ENCODE measurements at places on chromosomes 5 and 9.

DNA sequence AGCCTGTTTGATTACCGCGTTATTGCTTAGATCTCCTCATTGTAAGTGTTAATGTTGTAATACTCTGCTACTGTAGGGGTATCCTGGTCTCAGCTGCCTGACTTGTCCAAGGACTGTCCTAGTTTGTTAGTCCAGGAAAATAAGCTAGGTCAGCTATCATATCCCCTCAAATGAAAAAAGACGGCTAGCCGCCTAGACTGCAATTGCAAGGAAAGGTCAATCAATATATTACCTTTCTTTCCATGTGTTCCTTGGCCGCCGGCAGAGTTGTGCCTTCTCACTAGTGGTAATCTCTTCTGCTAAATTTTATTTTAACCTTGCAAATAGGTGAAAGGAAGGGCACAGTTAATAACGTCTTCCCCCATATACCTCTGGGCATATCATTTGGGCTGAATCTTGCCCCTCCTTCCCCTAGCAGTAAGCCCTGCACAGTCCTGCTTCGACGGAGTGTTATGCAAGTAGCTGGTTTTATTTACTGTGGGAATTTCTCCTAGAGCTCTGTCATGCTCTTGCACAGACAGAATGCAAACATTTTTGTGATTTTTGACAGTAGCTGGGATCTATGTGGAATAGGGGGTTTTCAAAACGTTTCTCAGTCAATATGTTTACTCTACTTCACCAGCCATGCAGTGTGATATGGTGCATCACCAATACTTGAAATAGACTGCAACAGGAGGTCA lies 288.5 kb downstream of the MAST4 start:
- no peak for DNase-seq

DNA sequence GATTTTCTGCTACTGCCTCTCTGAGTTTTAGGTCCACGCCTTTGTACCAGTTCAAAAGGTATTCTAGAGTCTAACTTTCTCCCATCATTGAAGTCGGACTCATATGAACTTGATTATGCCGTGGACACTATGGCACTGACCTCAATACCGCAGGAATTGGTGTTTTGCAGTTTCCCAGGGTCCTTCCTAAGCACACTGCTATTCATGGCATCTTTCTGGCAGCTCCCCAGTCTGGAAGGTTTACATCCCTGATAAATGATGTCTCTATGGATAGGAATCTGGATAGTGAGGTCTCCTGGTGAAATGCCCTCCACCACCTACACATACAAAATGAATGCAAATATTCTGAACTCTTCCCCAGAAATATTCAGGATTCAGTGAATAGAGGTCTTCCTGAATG lies 422.2 kb downstream of the CTNND2 start:
- no peak for DNase-seq

- peak; percentile 86 for DNase-seq
These were observed 29.3 kb upstream of the MINAR2 start for GRCh38 chr5:129718471-129719090.

GRCh38 chr9:18208166-18209059 lies 265.5 kb upstream of the ADAMTSL1 start:
- DNase-seq = peak; percentile 34

GRCh38 chr5:1175801-1176472 lies 25.5 kb upstream of the SLC6A19 start:
- DNase-seq = no peak

- no peak for DNase-seq
These were observed 50.9 kb downstream of the MEGF9 start for GRCh38 chr9:120663380-120663779.

DNA sequence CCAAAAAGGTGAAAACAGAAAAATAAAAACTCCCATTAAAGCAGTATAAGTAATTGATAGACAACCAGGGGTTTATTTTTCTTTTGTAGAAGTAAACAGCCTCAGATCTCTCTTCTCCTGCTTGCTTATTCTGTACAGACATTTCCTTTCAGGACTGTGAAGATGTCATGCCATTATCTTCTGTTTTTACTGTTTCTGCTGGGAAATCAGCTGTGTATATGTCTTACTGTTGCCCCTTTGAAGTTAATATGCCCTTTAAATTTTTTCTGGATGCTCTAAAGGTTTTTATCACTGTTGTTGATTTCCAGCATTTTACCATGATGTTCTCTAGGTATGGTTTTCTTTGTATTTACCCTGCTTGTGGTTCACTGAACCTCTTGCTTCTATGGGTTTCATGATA lies 199.5 kb downstream of the NXNL2 start:
- no peak for DNase-seq

DNA sequence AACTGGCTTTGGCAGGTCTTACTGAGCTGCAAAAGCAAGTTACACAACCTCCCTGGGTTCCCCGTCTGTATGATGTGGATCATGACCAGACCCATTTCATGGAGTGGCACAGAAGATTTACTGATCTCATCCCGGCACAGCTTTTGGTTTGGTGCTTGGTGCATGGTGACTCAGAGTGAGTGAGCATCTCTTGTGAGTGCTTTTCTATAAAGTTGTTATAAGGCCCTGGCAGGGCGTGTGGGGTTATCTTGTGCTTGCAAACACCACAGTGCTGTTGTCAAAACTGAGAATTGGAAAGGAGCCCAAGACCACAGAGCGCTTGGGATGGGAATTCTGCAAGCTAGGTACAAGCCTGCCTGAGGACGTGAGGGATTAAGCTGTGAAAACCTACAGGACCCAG lies 425.2 kb downstream of the GADD45G start:
- no peak for DNase-seq

DNA sequence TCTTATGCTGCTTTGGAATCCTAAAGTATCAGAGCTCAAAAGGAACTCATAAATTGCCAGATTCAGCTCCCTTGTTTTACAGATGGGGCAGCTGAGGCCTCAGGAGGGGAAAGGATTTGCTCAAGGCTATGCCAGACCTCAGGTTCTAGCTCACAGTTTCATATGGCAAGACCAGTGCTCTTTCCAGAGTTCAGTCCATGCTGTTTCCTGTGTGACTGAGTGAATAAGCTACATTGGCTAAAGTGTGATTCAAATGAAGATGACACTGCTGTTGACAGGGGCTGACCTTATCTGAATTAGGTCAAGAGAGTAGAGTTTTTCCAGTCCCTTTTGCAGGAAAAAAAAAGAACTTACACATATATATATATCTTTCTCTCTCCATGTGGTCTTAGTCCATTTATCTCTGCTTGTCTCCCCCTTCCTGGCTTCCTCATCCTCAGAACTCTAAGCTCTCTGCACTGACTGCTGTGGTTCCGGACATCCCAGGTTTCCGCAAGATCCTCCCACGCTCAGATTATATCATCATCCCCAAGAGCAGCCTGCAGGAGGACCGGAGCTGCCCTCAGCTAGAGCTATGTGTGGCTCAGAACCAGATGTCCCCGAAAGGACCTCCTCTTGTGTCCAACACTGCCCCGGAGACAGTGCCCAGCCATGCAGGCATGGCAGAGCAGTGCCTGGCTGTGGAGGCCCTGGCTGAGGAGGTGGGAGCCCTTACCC lies 9.3 kb downstream of the HMGXB3 start:
- DNase-seq = no peak

GRCh38 chr9:93097511-93098201 lies 1.6 kb downstream of the CARD19 start:
- no peak for DNase-seq

- DNase-seq = no peak
These were observed 13.5 kb upstream of the BARX1 start for GRCh38 chr9:93968451-93969327.

DNA sequence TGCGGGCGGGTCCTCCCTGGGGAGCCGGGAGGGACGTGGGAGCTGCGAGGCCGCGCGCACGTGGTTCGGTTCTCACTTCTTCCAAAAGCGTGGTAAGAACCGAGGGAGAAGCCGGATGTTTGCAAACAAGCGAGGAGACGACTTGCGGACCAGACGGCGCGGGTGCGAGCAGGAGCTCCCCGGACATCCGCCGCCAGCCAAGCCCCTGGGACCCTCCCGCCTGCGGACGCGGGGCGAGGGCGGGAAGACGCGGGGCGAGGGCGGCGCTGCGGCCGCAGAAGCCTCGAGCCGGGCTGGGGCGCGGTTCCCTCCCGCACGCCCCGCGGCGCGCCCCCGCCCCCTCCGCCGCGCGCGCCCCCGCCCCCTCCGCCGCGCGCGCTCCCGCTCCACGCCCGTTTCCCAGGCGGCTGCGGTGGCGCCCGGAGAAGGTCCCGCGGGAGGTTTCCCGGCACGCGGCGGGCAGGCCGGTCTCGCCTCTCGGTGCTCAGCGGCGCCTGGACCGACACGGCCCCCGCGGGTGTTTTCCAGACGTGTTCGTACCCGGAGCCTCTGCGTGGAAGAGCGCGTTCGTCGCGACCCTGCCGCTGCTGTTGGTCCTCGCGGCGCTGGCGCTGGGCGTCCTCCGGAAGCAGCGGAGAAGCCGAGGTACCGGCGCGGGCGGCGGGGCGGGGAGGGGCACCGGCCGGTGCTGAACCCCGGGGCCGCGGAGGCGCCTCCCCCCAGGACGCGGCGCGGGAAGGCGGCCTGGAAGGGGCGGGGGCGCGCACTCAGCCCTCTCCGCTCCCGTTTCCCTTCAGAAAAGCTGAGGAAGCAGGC lies 12.8 kb downstream of the BTNL9 start:
- DNase-seq = no peak

GRCh38 chr9:127178686-127179632 lies 56.5 kb upstream of the ANGPTL2 start:
- no peak for DNase-seq

DNA sequence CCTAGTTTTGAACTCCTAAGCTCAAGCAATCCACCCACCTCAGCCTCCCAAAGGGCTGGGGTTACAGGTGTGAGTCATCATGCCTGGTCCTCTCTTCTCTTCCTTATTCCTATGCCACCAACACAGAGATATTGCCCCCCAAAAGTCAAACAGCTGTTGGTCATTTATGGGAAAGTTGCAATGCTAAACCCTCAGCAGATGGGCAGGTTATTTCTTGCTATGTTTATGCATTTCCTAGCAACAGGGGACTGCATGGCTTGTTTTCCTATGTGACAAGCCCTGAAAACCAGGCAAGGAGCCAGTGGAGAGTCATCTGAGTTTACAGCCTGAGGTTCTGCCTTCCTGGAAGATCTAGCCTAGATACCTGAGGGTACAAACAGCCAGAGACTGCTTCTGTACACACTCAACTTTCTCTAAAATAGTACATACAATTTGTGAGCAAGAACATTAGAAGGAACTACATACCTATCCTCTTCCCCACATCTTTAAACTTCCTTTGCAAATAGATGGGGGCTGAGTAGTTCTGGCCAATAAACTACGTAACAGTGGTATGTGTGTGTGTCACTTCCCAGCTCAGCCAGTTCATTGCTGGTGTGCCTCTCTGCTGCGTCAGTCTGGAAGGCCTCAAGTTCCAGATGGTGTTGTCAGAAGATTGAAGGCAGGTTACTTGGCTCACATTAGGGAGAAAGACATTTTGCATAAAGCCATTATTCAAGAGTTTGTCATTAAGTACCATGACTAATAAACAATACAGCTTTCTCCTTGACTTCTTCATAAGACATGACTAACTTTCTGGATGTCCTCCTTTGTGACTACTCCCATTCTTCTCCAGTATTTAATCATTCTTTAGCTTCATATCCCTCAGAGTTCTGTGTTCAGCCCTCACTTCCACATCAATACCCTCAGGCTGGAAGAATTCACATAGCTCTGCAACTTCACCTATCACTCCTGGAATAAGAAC lies 65.3 kb downstream of the CSNK1A1 start:
- DNase-seq = peak; percentile 83

GRCh38 chr9:126984969-126985368 lies 70.4 kb downstream of the RALGPS1 start:
- DNase-seq = no peak

- DNase-seq = no peak
These were observed 163.2 kb downstream of the UNC13B start for GRCh38 chr9:35324966-35325365.

DNA sequence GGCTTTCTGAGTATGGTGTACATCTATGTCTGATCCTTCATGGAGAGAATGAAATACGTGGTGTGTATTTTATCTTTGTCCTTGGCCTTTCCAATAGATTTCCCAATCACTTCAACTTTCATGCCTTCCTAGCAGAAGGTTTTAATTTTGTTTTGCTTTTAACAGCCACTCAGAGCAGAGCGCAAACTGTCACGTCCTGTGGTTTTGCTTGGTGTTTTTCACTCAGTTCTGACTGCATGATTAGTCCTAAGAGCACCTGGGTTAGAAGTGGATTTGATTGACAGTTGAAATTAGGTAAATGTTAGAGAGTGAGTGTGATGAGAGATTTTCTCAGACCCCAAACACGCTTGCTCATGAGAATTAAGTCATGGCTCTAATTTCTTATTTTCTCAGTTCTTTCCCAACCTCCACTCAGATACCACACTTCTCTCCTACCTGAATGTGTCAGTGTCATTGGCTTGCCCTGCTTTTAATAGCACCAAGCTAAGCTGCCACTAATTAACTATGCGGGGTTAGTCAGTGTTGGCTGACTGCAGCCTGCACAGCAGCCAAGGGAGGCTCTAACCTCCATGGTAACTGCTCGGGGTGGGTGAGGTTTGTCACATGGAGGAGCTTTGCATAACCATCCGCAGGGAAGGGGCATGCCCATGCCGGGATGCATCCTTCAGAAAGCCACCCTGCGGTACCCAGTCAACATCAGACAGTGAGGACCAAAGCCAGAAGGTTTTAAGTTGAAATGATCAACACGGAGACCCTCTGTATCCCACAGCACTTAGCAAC lies 173.4 kb downstream of the NR3C1 start:
- DNase-seq = no peak

DNA sequence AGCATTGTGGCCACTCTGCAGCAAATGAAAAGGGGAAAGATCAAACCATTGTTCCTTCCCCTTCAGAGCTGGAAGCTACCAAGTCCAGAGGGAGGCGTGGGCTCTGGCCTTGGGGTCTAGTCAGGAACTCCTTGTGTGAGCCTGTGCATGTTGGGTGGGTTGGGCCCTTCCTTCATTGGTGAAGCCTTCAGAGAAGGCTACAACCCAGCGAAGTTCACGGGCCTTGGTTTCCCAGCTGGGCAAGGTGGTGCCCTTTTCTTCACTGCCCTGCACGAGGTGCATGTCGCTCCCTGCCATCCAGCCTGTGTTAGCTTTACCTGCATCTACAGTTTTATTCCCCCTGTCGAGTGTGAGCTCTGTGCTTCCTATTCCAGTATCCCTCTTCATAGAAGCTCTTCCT lies 84.7 kb downstream of the ZNF618 start:
- no peak for DNase-seq

- no peak for DNase-seq
These were observed 6.9 kb downstream of the MRPS2 start for GRCh38 chr9:135507104-135508035.

DNA sequence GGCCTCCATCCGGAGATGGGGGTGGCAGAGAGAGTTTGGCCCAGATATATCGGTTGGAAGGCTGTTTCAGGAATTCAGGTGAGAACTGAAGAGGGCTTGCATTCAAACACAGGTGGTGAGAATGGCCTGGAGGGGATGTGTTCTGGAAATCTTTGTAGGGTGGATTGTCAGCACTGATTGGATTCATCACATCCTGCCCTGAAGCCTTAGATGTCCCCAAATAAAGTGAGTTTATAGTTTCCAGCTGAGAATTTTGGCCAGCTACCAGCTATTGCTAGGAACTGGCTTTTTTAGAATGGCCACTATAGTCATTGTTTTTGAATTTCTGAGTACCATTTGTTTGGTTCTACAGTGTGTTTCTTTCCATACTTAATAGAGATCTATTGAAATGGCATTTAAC lies 46.1 kb upstream of the ANKH start:
- no peak for DNase-seq

- DNase-seq = no peak
These were observed 199.5 kb downstream of the CACNA1B start for GRCh38 chr9:138077126-138077525.
